ENCODE measurements at places on chromosomes 1 and 21.

GRCh38 chr1:21000245-21000594, 176.5 kb downstream of the EIF4G3 start:
- no peak for DNase-seq

- no peak for DNase-seq
These were observed 16.5 kb upstream of the PARP1 start for GRCh38 chr1:226424221-226425003.

DNA sequence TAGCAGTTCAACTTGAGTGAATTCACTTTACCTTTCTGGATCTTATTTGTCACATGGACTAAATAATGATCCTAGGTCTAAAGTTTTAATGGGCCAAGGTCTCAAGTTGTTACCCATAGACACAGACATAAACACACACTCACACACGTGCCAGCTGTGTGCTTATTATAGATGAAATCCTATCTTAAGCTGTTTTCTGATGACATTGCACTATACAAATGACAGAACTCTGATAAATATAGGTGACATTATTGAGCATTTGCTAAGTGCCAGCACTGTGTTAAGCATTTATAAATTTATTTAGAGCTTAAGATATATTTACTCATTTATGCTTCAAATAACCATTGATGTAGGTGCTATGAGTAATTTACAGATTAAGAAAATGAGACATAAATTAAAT, 474.4 kb upstream of the NR5A2 start:
- DNase-seq: no peak

GRCh38 chr1:45880930-45881329, 77.5 kb downstream of the MAST2 start:
- no peak for DNase-seq

- no peak for DNase-seq
These were observed 1.9 kb downstream of the ZBTB48 start for GRCh38 chr1:6581561-6582305.

DNA sequence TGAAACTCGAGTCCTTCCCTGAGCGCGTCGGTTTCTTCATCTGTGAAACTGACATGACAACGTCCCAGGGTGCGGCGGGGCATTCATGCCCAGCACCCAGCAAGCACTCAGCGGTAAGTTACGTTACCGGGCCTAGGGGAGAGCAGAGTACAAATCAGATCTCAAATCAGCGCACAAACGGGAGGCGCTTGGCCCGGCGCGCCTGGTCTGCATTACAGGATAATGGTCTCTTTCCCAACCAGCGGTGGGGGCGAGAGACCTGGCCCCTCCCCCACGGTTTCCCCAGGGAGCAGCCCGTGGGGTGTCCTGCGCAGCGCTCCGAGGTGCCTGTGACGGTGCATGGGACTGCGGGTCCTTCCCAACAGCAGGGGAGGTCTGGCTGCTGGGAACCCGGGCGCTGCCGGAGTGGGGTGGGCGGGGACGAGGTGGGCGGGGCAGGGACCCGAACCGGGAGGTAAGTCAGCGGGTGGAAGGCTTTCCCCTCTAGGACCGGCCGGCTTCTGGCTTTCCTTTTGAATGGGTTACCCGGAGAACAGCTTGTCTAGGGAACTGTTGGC, 1.0 kb downstream of the TMEM51 start:
- no peak for DNase-seq

DNA sequence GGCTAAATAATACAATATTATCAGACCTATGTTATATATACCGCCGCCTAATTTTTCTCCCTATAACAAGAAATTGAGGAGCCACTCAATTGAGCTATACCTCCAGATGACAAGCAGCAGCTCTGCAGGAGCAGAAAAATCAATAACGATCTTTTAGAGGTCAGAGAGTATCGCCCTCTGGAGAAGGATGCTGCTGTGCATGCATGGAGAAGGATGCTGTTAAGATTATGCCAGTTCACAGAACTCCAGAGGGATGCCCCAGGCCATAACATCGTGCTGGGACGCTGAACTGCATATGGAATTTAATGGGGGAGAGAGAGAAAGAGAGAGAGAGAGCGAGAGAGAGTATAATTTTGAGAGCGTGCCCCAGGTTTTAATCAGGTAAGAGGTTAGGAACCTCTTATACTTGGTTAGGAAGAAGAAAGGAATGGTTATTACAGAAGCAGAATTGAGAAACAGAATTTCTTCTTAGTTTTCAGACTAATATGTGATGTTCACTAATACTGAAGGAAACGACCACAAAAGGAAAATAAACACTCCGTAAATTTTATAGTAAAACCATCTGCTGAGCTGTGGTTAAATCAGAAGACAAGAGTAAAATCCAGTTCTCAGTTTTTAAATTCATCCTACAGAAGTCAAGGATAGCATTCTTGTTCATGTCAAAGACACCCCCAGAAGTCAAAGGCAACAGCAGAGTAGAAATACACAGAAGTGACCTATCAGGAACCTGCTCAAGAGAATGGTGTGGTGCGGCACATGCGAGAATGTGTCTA, 111.1 kb downstream of the SMYD2 start:
- DNase-seq: no peak

- no peak for DNase-seq
These were observed 76.4 kb downstream of the GLUL start for GRCh38 chr1:182315167-182315556.

GRCh38 chr1:29575826-29576225, 339.5 kb downstream of the PTPRU start:
- no peak for DNase-seq

DNA sequence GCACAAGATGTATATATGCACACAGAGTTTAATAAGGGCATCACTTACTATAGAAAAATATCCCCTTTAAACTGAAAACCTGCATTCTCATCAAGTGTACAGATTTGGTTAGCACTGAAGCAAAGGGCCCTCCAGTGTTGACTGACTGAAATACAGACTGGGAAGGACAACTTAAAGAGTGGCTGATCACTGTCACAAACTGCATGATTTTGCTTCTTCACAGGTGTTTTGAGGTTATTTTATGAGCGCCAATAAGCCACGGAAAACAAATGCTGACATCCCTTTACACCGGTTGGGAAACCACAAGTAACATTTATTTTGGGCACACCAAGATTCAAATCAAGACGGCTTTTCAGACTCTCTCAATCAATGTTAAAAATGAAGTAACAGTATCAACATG, 30.9 kb upstream of the RAP1GAP start:
- DNase-seq: no peak

DNA sequence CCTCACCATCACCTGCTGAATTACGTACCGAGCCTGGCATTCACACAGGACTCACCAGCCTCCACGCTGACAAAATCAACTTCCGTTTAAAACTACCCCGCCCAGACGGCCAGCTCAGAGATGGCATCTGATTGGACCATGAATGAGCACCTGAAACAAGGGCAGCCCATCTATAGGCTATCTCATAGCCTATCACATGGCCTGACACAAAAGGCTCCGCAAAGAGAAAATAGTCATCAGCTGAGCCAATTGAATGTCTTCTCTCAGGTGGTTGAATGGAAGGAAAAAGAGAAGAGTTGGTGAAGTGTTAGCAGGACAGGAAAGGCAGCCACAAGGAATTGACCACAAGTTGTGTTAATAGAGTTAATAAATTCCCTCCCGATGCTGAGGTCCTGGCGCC, 50.6 kb upstream of the ZC3H12A start:
- no peak for DNase-seq

DNA sequence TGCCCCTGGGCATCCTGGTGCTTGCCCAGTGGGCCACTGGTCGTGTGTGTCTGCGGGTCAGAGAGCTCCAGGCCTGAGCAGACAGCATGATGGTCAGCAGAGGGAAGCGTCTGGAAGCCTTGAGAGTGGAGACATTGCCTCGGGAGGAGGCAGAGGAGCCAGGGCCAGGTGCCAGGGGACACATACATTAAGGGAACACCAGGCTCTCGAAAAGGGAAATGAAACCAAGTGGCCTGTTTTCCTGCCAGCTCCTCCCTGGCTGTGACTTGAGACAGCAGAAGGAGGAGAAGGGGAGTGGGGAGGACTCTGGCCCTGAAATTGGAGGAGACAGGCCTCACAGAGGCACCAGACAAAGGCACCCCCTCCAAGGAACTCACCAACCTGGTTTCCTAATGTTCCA, 62.4 kb upstream of the LRP8 start:
- no peak for DNase-seq

- peak; percentile 33 for DNase-seq
These were observed 52.4 kb downstream of the CHD5 start for GRCh38 chr1:6127587-6128163.

- DNase-seq: no peak
These were observed 203.9 kb downstream of the TOMM20 start for GRCh38 chr1:234924450-234925355.

- no peak for DNase-seq
These were observed 36.7 kb upstream of the LHX4 start for GRCh38 chr1:180193141-180194047.

DNA sequence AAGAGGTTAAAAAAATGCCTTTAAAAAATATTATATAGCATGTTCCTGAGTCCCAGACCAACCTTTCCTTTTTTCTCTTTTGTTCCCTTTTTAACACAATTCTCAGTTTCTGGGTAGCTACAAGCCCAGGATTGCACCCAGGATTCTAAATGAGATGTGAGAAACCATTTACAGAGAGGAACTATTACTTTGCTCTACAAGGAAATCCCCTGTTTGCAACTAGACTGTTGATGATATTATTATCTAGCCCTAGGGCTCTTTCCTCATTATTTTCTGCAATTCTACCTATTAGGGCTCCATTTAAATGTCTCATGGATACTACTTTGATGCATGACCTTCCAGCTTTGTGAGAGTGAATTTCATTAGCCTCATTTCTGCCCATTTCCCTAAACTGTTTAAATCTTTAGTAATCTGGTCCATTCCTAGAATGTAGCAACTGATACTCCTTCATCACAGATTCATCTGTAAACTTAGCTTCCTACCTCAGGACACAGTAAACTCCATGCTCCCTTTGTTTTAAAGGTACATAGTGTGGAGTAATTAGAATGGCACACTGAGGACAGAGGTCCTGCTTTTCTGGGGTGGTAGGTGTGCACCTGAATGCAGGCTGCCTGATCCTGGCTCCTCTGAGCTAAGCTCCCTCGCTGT, 7.1 kb upstream of the KIF14 start:
- no peak for DNase-seq

- no peak for DNase-seq
These were observed 13.5 kb downstream of the SLC9A1 start for GRCh38 chr1:27141266-27142003.

GRCh38 chr1:21932127-21932526, 5.0 kb downstream of the HSPG2 start:
- no peak for DNase-seq

GRCh38 chr1:17239420-17239819, 9.5 kb upstream of the PADI3 start:
- DNase-seq: peak; percentile 93

DNA sequence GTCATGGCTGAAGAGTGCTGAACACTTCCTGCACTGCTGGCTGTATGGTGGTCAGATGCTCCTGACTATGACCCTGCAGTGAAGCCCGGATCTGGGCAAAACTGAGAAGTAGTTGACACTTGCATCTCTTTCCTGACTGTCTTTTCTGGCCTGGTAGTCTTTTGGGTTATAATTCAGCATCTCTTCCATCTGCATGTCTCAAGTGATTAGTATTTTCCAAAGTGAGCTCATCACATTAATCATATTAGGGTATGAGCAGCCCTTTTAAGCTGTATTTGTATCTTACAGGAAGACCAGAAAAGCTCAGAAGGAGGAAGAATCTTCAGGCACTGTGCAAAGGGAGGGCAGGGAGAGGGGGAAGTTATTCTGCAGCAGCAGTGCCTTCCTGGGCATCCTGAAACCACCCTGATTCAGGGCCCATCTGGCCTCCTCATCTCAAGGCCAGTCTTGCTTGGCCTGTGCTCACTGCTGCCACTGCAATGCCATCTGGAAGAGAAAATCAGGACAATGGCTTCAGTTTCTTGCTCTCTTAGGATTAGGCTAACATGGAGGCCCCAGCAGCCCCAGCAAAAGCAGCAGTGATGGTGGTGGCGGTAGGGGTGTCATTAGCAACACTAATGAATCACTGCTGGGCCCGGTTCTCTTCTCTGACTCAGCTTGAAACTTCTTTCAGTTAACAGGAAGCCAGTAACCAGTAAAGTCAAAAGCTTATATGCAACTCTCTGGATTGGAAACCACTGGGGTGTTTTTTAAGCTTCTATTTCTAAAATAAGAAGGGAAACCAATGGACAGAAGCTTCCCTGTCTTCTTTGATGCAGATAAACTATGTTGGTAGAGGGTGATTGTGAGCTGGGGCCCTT, 63.3 kb upstream of the WDR26 start:
- DNase-seq: no peak

DNA sequence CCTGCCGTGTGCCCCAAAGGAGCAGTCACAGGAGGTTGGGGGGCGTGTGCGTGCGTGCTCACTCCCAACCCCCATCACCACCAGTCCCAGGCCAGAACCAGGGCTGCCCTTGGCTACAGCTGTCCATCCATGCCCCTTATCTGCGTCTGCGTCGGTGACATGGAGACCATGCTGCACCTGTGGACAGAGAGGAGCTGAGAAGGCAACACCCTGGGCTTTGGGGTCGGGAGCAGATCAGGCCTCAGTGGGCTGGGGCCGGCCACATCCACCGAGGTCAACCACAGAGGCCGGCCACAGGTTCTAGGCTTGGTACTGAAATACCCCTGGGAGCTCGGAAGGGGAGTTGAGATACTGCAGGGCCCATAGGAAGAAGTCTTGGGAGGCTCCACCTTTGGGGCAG, 23.5 kb downstream of the COL6A1 start:
- no peak for DNase-seq

DNA sequence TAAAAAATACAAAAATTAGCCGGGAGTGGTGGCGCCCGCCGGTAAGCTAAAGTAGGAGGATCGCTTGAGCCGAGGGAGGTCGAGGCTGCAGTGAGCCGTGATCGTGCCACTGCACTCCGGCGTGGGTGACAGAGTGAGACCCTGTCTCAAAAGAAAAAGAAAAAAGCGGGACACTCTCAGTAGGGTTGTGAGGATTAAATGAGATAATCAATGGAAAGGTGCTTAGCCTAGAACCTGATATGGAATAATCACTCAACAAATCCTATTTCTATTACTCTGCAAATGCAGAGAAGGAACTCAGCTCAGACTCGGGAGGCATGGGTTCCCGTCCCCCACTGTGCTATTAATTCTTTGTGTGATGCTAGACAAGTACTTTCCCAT, 529 bp upstream of the LUZP1 start:
- DNase-seq: no peak

GRCh38 chr1:201481761-201482493, 12.9 kb upstream of the PHLDA3 start:
- DNase-seq: peak; percentile 45

GRCh38 chr1:163046071-163046470, 23.1 kb upstream of the RGS4 start:
- DNase-seq: no peak

DNA sequence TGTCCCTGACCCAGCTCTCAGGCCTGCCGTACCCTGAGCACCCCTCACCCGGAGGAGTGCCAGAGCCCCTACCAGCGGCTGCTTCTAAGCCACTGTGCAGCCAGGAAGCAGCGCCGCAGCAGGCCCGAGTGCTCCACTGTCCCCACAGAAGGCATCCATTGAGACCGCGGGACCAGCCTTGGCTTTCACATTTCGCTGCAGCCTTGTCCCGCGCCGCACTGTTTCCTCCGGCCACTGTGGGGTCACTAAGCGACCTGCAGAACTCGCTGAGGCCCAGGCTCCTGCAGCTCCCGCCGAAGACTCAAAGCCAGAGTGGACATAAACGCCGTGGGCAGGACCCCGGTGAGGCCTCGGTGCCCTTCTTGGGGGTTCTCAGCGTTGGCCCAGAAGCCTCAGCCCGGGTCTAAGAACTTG, 3.0 kb downstream of the ALX3 start:
- no peak for DNase-seq
